ENCODE measurements at places on chromosomes 7 and 10.

DNA sequence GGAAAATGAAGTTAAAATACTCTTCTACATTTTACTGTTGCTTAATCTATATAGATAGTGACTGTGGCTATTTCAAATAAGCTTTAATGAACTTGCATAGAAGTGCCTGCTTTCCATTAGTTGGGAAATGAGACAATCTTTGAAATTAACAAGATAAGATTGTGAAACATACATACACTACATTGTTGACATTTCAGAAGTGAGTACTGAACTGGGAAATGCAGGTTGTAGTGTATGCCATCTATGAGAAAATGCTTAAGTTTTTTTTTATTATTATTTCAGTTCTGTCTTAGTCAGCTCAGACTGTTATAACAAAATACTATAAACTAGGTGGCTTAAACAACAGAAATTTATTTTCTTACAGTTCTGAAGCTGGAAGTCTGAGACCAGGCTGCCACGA, 49.6 kb upstream of the CSTF2T start:
- no peak for DNase-seq

DNA sequence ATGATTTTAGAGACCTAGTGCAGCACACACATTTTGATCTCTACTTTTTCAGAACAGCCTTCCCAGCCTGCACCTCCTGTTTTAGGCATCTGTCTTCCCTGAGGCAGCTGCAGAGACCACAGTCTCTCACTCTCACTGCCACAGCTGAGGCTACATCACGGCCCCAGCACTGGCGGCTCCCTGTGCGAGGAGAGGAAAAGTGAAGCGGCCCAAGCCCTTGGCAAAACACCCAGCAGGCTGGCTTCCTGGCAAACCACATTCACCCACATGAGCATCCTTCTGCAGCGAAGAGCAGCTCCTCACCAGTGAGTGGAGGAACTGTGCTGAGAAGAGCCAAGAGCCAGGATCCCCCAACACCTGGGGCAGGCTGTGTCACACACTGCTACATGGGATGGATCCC, 14.0 kb downstream of the HUS1 start:
- DNase-seq = no peak

DNA sequence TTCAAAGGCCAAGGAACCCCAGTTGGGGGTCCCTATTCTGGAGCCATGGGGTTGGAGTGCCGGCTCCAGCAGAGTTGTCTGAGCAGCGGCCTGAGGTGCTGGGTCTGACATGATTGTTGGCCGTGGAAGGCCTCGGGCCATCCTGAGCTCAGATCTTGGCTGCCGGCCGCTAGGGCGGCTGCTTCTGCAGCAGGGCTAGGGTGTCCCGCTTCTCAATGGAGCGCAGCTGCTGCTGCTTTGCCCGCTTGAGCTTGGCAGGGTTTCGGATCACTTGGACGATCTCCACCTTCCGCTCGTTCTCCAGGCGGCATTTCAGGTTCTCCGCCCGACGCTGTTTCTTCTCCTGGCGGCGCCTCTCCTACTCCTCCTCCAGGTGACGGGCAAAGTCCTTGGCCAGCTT, 171.1 kb downstream of the HIBADH start:
- DNase-seq = no peak

DNA sequence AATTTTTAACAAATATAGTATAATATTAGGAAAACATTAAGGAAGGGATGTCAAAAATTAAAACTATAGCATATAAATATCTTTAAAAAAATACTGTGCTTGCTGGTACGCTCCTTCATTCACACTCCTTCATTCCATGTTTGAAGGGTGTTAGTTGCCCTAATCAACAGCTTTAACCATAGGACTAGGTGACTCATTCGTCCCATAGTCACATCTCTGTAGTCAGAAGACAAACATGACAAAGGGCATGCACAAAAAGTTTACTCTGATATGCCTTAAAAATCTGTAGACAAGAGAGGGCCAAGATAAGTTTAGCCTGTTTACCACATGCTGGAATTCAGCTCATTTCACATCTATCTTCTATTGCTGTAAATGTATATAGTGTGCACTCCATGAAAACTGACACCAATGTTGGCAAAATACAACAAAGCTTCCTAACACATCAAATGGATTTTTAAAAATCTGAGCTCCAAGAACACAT, 646 bp downstream of the FAM13C start:
- no peak for DNase-seq

DNA sequence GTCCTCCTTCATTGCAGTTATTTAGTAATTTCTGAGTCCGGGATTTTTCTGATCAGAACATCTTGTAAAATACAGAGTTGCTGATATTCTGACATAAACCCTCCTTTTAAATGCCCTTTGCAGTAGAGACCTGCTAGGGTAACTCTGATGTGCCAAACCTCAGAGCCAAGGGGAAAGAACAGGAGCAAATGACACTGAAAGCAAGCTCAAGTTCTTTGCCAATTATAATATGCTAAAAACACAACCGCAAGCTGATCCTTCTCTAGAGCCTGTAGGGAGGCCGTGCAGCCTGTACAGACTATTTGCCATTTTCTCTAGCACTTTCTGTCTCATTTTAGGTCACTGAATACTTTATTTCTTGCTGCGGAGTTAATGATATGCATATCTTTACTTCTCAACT, 240.4 kb downstream of the CAMK1D start:
- DNase-seq = peak; percentile 17

- DNase-seq = no peak
These were observed 2.2 kb downstream of the STRIP2 start for GRCh38 chr7:129436335-129436923.

DNA sequence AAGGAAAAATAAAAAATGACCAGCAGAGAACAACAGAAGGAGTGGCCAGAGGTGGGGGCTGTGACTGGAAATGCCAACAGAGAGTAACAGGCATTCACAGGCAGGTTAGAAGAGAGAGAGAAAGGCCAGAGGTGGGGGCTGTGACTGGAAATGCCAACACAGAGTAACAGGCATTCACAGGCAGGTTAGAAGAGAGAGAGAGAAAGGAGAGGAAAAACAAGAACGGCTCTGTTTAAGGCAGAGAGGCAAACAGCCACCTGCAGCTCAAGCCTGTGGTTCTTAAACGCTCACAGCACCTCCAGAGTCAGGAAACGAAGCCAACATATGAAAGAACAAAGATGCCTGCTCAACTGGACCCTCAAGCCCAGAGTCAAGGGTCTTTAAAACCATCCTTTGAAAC, 39.5 kb upstream of the DGKI start:
- DNase-seq = no peak

DNA sequence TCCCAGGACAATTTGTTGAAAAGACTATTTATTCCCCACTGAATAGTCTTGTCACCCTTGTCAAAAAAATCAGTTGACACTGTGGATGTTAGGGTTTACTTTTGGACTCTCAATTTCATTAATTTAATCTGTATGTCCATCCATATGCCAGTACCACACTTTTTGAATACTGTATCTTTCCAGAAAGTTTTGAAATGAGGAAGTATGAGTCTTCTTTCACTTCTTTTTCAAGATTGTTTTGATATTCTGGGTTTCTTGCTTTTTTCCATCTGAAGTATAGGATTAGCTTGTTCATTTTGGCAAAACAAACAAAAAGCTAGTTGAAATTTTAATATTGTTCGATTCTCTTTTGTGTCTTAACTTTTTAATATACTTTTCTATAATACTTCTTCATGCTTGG, 21.7 kb downstream of the KLHDC10 start:
- DNase-seq = no peak
